ENCODE measurements at places on chromosomes 12 and 14. TPM values are rescaled to one million over a fixed set of nuclear protein-coding genes. Genes with fewer than 3 reads are reported as not detected.

The NRL gene
- total RNA-seq, result 0.79 TPM

The SLC10A1 gene
- not detected for total RNA-seq

The LRTM2 gene
- total RNA-seq, result not detected

The NTF3 gene
- not detected for total RNA-seq

The TAS2R7 gene
- total RNA-seq, result not detected

The ASPG gene
- 6.9 TPM for total RNA-seq

The SERPINA10 gene
- not detected for total RNA-seq

The CLEC7A gene
- not detected for total RNA-seq

The CLEC14A gene
- total RNA-seq, result not detected

The IFNG-AS1 gene
- not detected for total RNA-seq

The RNASE3 gene
- not detected for total RNA-seq

The PMEL gene
- 1.8 TPM for total RNA-seq

The KRT71 gene
- total RNA-seq, result not detected

The EIF5 gene
- total RNA-seq, result 180 TPM

The RTN1 gene
- not detected for total RNA-seq

The SLCO1B1 gene
- total RNA-seq, result not detected

The NOC4L gene
- total RNA-seq, result 10.0 TPM

The IGF1 gene
- total RNA-seq, result 0.26 TPM

The NYNRIN gene
- total RNA-seq, result 2.0 TPM

The KRT73 gene
- total RNA-seq, result not detected

The ERP27 gene
- not detected for total RNA-seq

The ETNK1 gene
- 9.7 TPM for total RNA-seq

The KLHL33 gene
- total RNA-seq, result not detected

The SRGAP1 gene
- 4.5 TPM for total RNA-seq

The ADSS1 gene
- total RNA-seq, result 34.3 TPM

The ASCL1 gene
- not detected for total RNA-seq

The ZBTB25 gene
- 4.7 TPM for total RNA-seq

The IL23A gene
- not detected for total RNA-seq

The BCDIN3D gene
- 7.4 TPM for total RNA-seq

The MSI1 gene
- total RNA-seq, result not detected

The SMARCD1 gene
- 24.2 TPM for total RNA-seq

The SCN8A gene
- under 0.01 TPM for total RNA-seq

The ACTR10 gene
- 31.6 TPM for total RNA-seq

The FGD4 gene
- total RNA-seq, result 22.9 TPM

The TAMALIN gene
- under 0.01 TPM for total RNA-seq

The ACSS3 gene
- 0.26 TPM for total RNA-seq

The TMPRSS12 gene
- total RNA-seq, result not detected

The OASL gene
- total RNA-seq, result 0.79 TPM

The SIRT4 gene
- 1.3 TPM for total RNA-seq

The MYH6 gene
- not detected for total RNA-seq

The ARHGEF40 gene
- 3.3 TPM for total RNA-seq

The GALNT16 gene
- not detected for total RNA-seq

The GUCY2C gene
- not detected for total RNA-seq

The NFE2 gene
- not detected for total RNA-seq

The SYT1 gene
- 0.26 TPM for total RNA-seq

The GPD1 gene
- 0.26 TPM for total RNA-seq

The CEBPE gene
- total RNA-seq, result not detected

The SCNN1A gene
- total RNA-seq, result 57.7 TPM

The AKAP3 gene
- 0.53 TPM for total RNA-seq

The HELB gene
- 2.2 TPM for total RNA-seq

The KCNJ8 gene
- total RNA-seq, result not detected

The TEAD4 gene
- total RNA-seq, result 2.0 TPM

The TMEM229B gene
- 1.2 TPM for total RNA-seq
